ENCODE measurements at places on chromosomes 7 and 10. TPM values are rescaled to one million over a fixed set of nuclear protein-coding genes. Genes with fewer than 3 reads are reported as not detected.
A peak's percentile ranks its signal among the peaks of the same experiment; 100 is the strongest.

SLC13A1 gene
- 0.07 TPM for total RNA-seq

GIMAP8 gene
- not detected for total RNA-seq

FAM24B gene
- not detected for total RNA-seq

DNA sequence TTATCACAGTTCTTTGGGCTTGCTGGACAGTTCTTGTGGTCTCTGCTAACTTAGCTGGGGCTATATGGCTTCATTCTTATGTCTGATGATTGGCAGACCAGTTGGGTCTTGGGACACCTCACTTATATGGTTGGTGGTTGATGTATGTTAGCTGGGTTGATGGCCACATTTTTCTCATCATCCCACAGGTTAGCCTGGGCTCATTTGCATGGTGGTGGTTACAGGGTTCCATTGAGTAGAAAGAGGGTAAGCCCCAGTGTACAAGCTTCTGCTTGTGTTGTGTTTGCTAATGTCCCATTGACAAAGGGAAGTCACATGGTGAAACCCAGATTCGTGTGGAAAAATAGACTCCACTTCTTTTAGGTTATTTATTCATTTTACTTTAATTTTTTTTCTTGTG is 40.6 kb downstream of the TMEM60 start:
- peaks cover 5% of the 10 kb centered on the region for H3K36me3 ChIP-seq
- no peak overlapping the region for H3K27ac ChIP-seq

- H3K27me3 ChIP-seq, result no peaks in the 10 kb centered on the region
- no peaks in the 10 kb centered on the region for H3K4me1 ChIP-seq
- H3K36me3 ChIP-seq, result peaks cover 60% of the 10 kb centered on the region
- DNase-seq, result no peak
Observed at GRCh38 chr7:158761945-158762344, 57.3 kb upstream of the NCAPG2 start.

DNA sequence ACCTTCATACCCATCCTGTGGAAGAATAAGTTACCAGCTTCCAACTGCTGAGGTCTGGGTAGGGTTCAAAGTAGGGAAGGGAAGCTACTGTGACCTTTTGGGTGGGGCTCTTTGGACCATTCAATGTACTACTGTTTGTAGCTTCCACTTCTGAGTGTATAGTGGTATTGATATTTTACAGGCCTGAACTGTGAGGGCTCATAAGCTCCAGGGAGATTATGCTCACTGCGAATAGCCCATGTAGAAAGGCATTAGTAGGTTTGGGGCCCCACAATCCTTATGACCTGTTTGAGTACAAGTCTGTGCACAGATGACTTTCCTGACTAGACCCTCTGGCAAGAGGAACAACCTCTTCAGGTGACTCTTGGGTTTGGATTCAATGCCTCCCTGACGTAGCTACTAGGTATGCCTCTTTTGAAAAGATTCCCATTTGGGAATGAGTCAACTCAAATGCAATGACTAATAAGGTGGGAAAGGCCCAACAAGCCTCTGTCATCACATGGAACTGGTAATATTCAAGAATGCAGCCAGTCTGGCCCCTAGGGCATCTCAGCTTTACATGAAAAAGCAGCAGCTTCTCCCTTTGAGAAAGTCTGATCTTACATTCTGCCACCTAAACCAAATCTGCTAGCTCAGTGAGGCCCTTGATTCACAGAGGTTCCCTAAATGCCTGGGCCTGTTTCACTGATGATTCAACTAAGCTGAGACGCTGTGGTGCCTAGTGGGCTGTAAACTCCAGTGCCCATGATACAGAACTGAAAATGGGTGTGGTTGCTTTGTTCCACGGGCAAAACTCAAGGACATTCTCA is 79.8 kb downstream of the ABI1 start:
- no peak for DNase-seq
- peaks cover 4% of the 10 kb centered on the region for H3K4me1 ChIP-seq
- H3K27me3 ChIP-seq, result no peaks in the 10 kb centered on the region
- no peaks in the 10 kb centered on the region for H3K36me3 ChIP-seq
- peak overlapping the region; percentile 59 for H3K27ac ChIP-seq

- peak overlapping the region; percentile 98 for H3K4me3 ChIP-seq
- peaks cover 24% of the 10 kb centered on the region for H3K4me1 ChIP-seq
- peak overlapping the region; percentile 96 for H3K27ac ChIP-seq
- peaks cover 18% of the 10 kb centered on the region for H3K36me3 ChIP-seq
Observed at GRCh38 chr10:103917302-103918052, 507 bp downstream of the STN1 start.

- H3K27me3 ChIP-seq, result no peaks in the 10 kb centered on the region
- H3K4me3 ChIP-seq, result peak overlapping the region; percentile 93
- no peak for DNase-seq
- peak overlapping the region; percentile 55 for H3K27ac ChIP-seq
- H3K4me1 ChIP-seq, result peaks cover 35% of the 10 kb centered on the region
Observed at GRCh38 chr7:80916770-80917741, 1.8 kb downstream of the SEMA3C start.

- H3K27ac ChIP-seq, result no peak overlapping the region
- H3K4me1 ChIP-seq, result no peaks in the 10 kb centered on the region
- no peak for DNase-seq
- H3K36me3 ChIP-seq, result no peaks in the 10 kb centered on the region
Observed at GRCh38 chr7:80488406-80488805, 23.5 kb downstream of the GNAT3 start.

GRCh38 chr7:111292026-111292470 is 201.1 kb downstream of the LRRN3 start:
- H3K4me1 ChIP-seq, result peaks cover 20% of the 10 kb centered on the region
- peaks cover 4% of the 10 kb centered on the region for H3K36me3 ChIP-seq
- no peaks in the 10 kb centered on the region for H3K27me3 ChIP-seq
- H3K4me3 ChIP-seq, result no peak overlapping the region
- no peak overlapping the region for H3K27ac ChIP-seq
- no peak for DNase-seq

DNA sequence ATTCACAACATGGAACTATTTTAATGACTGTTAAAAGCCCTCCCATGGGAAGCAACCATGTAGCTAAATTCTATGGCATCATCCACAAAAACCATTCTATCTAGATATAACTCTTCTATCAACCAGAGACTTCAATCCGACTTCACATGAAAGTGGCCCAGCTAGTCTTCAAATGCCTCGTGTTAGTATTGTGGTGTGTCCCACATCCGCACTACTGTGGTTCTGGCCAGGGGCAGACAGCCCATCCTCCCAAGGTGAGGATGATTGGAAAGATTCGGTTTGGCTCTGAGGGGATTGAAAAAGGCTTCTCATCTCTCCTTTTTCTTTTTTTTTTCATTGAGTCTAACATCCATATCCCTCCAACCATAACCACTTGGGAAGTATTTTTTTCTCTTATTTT is 253.0 kb upstream of the KLF6 start:
- peaks cover 17% of the 10 kb centered on the region for H3K4me1 ChIP-seq
- no peaks in the 10 kb centered on the region for H3K27me3 ChIP-seq
- H3K4me3 ChIP-seq, result no peak overlapping the region
- DNase-seq, result no peak

DNA sequence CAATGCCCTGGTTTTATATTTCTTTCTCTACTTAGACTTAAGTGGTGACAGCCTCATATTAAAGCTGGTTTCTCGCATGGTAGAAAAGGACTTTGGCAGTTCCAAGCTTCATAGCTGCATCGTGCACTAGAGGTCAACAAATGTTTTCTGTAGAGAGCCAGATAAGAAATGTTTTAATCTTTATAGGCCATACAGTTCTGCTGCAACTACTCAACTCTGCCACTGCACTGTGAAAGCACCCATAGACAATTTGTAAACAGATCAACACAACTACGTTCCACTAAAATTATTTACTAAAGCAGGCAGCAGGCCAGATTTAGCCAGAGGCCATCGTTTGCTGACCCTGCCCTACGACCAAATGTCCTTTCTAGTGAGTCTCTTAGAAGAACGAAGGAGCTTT is 36.7 kb downstream of the CSGALNACT2 start:
- no peaks in the 10 kb centered on the region for H3K27me3 ChIP-seq
- no peak overlapping the region for H3K4me3 ChIP-seq
- peaks cover 45% of the 10 kb centered on the region for H3K36me3 ChIP-seq
- H3K4me1 ChIP-seq, result peaks cover 3% of the 10 kb centered on the region

GRCh38 chr10:97574374-97575126 is 2.0 kb downstream of the ANKRD2 start:
- no peak overlapping the region for H3K4me3 ChIP-seq
- H3K27ac ChIP-seq, result no peak overlapping the region
- H3K36me3 ChIP-seq, result no peaks in the 10 kb centered on the region
- no peaks in the 10 kb centered on the region for H3K4me1 ChIP-seq

GRCh38 chr10:125165584-125166573 is 5.5 kb upstream of the CTBP2 start:
- H3K27ac ChIP-seq, result peak overlapping the region; percentile 30
- H3K4me3 ChIP-seq, result no peak overlapping the region
- DNase-seq, result peak; percentile 48
- H3K4me1 ChIP-seq, result no peaks in the 10 kb centered on the region
- no peaks in the 10 kb centered on the region for H3K36me3 ChIP-seq

DNA sequence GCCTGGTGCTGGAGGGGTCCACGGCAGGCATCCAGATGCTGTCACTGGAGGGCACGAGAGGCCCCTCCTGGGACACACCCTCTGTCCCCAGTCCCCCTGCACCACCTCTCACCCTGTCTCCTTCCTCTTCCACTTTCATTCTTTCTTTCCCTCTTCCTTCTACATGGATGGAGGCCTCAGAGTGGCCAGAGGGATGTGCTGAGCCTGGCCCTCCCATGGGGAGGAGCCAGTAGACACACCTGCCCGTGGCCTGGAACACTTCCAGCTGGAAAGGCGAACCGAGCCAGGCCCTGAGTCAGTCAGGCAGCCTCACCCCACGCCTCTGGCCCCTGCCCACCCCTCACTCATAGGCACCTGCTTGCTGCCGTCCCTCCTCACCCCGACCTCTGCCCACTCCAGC is 55.9 kb upstream of the MXI1 start:
- no peak for DNase-seq
- peaks cover 7% of the 10 kb centered on the region for H3K27me3 ChIP-seq
- H3K4me3 ChIP-seq, result no peak overlapping the region
- H3K36me3 ChIP-seq, result no peaks in the 10 kb centered on the region
- H3K4me1 ChIP-seq, result peaks cover 14% of the 10 kb centered on the region
- no peak overlapping the region for H3K27ac ChIP-seq

DNA sequence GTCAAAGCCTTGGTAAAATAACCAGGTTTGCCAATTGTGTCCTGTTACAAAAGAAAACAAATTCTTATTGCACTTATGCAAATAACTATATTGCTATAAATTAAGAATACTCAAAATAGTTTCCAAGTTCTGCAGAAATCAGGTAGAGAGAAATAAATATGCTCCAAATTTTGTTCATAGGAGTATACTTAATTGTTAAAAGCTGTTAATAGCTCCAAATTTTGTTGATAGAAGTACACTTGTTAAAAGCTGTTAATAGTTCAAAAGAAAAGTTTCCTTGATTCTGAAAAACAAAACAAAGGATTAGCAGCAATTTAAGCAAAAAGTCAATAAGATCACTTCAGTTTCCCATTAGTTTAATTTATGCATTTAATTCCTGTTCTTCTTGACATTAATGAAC is 46.4 kb upstream of the ZNF138 start:
- no peak overlapping the region for H3K4me3 ChIP-seq
- no peaks in the 10 kb centered on the region for H3K36me3 ChIP-seq
- no peak for DNase-seq
- no peaks in the 10 kb centered on the region for H3K4me1 ChIP-seq
- no peaks in the 10 kb centered on the region for H3K27me3 ChIP-seq
- H3K27ac ChIP-seq, result no peak overlapping the region

GRCh38 chr7:4143511-4144171 is 538.5 kb upstream of the FOXK1 start:
- H3K4me3 ChIP-seq, result peak overlapping the region; percentile 39
- DNase-seq, result no peak
- peaks cover 32% of the 10 kb centered on the region for H3K4me1 ChIP-seq
- H3K36me3 ChIP-seq, result peaks cover 4% of the 10 kb centered on the region
- H3K27me3 ChIP-seq, result peaks cover 4% of the 10 kb centered on the region

DNA sequence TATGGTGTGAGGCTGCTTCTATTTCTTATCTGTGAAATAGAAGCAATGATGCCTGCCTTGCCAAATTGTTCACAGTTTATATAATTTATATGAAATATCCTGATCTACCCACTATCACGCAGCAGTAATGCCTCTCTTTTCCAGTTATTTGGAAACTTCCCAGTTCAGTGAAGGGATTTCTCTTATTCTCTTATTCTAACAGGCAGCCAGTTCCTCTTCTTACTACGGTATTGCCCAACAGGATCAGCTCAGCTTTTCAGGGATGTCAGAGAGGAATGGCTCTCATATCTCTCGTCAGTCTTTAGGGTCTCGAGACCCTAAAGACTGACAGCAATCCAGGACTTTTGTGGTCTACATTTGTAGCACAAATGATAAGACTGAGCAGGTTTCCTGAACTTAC is 215.6 kb downstream of the CREB5 start:
- H3K4me1 ChIP-seq, result peaks cover 22% of the 10 kb centered on the region
- DNase-seq, result no peak
- H3K4me3 ChIP-seq, result no peak overlapping the region
- H3K27ac ChIP-seq, result no peak overlapping the region

GRCh38 chr7:50396856-50397255 is 53.3 kb downstream of the FIGNL1 start:
- no peaks in the 10 kb centered on the region for H3K27me3 ChIP-seq
- DNase-seq, result no peak
- H3K4me3 ChIP-seq, result no peak overlapping the region
- no peak overlapping the region for H3K27ac ChIP-seq
- no peaks in the 10 kb centered on the region for H3K4me1 ChIP-seq

GRCh38 chr7:92699560-92699959 is 109.4 kb upstream of the FAM133B start:
- peaks cover 57% of the 10 kb centered on the region for H3K4me1 ChIP-seq
- no peak overlapping the region for H3K4me3 ChIP-seq
- DNase-seq, result no peak
- no peaks in the 10 kb centered on the region for H3K27me3 ChIP-seq
- H3K36me3 ChIP-seq, result peaks cover 12% of the 10 kb centered on the region
- H3K27ac ChIP-seq, result no peak overlapping the region

GRCh38 chr10:64040781-64041180 is 519.6 kb downstream of the REEP3 start:
- no peaks in the 10 kb centered on the region for H3K36me3 ChIP-seq
- H3K27me3 ChIP-seq, result peaks cover 3% of the 10 kb centered on the region
- H3K4me1 ChIP-seq, result peaks cover 8% of the 10 kb centered on the region
- no peak for DNase-seq
- H3K4me3 ChIP-seq, result no peak overlapping the region

GRCh38 chr10:90031776-90032175 is 330.4 kb downstream of the KIF20B start:
- H3K36me3 ChIP-seq, result no peaks in the 10 kb centered on the region
- no peak for DNase-seq
- no peak overlapping the region for H3K4me3 ChIP-seq
- peaks cover 3% of the 10 kb centered on the region for H3K27me3 ChIP-seq
- no peaks in the 10 kb centered on the region for H3K4me1 ChIP-seq
- H3K27ac ChIP-seq, result no peak overlapping the region

GRCh38 chr7:24290004-24290641 is 6.1 kb downstream of the NPY start:
- peaks cover 48% of the 10 kb centered on the region for H3K27me3 ChIP-seq
- no peaks in the 10 kb centered on the region for H3K36me3 ChIP-seq
- H3K4me3 ChIP-seq, result no peak overlapping the region
- H3K4me1 ChIP-seq, result peaks cover 5% of the 10 kb centered on the region
- H3K27ac ChIP-seq, result no peak overlapping the region
